Calu3 (cell line): ENCODE measurements at places on chromosomes 2 and 18. TPM values are rescaled to one million over a fixed set of nuclear protein-coding genes. Genes with fewer than 3 reads are reported as not detected.

The NDUFS1 gene
- 79.2 and 81.0 TPM in 2 replicates for total RNA-seq

The IL36RN gene
- 0.12 and 0.22 TPM in 2 replicates for total RNA-seq

The HOXD12 gene
- total RNA-seq: not detected in 2 replicates

The SLC19A3 gene
- 63.8 and 82.4 TPM in 2 replicates for total RNA-seq

The DAPL1 gene
- total RNA-seq: not detected in 2 replicates

The SLC9A2 gene
- total RNA-seq: 5.7 and 5.9 TPM in 2 replicates

The PLCL1 gene
- total RNA-seq: 0.07 TPM in 1 of 2 replicates, not detected in the other

The LOXHD1 gene
- total RNA-seq: not detected in 2 replicates

GRCh38 chr2:178976351-178976750 is 73.6 kb downstream of the CCDC141 start:
- DNase-seq: no peak

DNA sequence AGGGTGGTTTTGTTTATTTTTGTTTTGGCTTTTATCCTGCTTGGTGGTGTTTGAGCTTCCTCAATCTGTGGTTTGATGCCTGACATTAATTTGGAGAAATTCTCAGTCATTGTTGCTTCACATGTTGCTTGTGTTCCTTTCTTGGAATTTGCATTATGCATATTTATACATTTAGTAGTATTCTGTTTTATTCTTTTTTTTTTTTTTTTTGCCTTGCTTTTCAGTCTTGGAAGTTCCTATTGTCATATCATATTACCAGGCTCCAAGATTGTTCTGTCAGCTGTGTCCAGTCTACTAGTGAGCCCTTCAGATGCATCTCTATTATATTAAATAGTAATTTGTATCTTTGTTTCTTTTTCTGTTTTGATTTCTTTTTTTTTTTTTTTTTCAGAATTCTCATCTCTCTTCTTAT is 77.0 kb downstream of the EPC2 start:
- no peak for DNase-seq

DNA sequence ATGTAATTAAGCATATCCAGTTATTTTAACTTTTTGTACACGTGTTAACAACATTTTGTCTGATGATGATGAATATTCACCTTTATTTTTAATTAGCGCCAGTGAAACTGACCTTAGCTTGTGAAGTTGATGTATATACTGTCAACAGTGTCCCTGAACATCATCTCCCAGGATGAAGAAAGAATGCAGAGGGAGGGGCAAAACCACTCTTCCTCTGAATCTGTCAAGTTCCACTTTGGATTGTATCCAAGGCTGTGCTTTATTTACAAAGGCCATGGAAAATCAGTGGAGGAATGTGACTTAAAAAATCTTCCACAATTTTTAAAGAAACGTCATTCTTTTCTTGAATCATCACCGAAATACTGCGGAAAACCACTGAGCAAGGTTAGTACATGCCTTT is 4.5 kb upstream of the RMDN2 start:
- no peak for DNase-seq

DNA sequence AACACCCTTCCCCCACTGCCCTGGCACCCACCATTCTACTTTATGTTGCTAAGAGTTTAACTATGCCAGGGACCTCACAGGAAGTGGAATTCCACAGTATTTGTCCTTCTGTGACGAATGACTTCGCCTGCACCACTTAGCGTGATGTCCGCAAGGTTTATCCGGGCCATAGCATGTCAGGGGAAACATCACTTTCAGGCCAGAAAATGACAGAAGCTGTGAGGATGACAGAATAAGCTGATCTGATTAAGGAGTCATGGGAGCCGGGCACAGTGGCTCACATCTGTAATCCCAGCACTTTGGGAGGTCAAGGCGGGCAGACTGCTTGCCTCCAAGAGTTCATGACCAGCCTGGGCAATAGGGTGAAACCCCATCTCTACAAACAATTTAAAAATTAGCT is 248.8 kb downstream of the EIPR1 start:
- DNase-seq: no peak

DNA sequence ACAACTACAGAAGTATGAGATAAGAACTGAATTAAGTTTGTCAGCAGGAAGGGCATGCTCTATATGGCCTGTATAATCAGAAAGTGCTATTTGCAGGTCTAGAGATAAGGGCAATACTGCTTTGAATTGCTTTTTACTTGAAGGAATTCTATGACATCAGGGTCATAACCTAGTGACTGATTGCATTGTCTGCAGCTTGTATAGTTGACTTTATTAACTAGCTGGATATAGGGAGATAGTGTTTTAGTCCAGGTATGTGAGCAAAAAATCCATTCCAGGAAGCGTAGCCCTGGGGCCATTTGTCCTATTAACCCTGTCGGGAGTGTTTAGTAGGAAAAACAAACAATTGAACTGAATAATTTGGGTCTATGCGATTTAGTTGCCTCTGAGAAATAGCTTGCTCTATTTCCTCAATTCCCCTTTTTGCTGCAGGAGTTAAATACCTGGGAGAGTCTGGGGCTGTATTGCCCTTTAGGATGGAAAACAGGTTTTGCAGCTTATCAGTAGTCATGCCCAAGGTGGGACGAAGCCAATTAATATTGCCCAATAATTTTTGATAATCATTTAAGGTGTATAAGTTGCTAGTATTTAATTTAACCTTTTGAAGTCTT is 30.0 kb downstream of the HTR2B start:
- no peak for DNase-seq

DNA sequence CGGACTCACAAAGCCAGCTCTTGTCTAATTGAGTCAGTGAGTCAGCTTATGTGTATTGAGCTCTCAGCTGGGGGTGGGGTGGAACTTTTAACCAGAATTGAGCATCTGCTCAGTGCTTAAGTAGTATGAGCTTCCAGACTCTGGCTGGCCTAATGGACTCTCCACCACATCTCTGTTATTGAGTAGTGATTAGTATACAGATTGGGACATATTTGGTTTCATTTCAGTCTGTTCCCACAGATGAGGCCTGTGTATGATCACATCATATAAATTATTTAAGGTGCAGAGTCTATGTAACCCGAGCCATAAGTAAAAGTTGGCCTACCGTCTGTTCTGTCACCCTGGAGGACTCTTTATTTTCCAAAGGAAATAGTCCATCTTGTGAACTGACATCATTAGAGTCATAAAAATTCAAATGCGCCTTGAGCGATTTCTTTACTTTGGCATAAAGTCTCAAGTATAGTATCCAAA is 152.1 kb downstream of the THSD7B start:
- no peak for DNase-seq

DNA sequence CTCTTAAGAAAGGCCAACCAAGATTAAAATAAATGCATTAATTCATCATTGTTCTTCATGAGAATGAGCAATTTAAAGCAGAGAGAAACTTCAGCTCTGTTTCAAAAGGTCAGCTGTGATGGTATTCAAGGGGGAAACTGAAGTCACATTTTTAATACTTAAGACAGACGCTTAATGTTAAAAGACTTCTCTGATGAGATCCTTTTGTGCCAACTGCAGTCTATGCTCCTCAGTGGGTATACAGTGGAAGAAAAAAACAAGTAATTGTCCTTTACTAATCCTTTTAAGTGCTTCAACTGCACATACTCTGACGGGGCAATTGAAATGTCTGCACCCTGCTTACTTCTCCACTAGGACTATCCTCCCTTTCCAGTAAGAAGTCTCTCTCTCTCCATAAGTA is 309.7 kb downstream of the GULP1 start:
- no peak for DNase-seq

DNA sequence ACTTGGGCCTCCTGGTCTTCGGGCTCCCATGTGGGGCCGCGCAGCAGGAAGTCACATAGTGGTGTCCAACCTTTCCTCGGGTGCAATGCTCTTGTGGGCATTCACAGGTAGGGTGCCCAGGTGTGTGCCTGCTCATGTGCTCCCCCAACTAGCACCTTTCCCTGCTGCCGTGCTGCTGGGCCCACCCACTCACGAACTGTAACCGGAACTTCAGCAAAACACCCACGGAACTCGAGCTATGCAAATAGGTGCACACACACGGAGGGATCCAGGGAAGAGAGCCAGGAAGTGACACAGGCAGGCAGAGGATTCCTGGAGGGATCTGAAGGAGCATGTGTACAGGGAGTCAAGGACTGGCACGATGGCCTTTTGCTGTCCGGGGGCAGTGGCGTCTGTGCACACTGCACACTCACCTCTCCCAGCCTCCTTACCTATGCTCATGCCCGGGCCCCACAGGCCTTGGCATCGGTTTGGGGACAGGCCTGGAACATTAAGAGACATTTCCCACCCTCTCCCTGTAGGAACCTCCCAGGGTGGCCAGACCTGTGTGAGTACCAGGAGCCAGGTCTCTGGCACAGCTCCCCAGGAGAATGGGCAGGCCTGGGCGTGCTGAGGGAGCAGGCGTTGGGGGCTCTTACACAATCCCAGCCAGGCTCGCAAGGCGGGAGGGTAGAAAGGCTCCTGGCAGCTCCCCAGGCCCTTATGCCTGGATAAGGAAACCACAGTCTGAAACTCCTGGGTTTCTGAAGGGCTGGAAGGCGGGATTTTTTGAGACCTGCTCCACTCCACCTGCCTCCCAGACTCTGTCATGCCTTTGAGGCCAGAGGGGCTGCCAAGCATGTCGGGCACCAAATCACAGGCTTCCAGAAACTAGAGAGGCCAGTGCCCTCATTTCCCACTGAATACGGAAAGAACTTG is 6.6 kb upstream of the PTMA start:
- no peak for DNase-seq

GRCh38 chr2:74025971-74026612 is 41.4 kb downstream of the TET3 start:
- no peak for DNase-seq

DNA sequence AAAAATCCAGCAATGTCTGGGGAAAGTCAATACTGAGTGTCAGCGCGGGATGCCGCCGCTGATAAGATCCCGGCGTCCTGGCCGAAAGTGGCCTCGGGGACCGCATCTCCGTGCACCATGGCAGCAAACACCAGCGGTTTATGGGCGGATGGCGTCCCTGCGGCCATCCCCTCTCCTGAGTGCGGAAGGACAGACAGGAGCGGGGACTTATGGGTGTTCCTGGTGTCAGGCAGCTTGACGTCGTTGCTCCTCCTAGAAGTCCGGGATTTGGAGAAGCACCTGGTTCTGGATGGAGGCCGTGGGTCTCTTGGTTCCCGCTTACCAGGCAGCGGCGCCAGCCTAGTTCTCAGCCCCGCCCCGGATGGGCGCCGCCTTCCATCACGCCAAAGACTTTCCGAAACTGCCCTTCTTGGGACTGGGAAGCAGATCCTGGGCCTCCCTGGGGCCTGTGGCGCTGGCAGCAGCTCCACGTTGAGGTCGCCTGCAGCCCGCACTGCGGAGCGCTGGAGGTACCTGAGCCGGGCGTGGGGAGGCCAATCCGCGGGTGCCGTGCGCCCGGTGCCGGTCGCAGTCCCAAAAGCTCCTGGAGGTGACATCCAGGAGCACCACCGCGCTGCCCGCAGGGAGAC is 119.1 kb downstream of the CCDC74A start:
- DNase-seq: no peak

DNA sequence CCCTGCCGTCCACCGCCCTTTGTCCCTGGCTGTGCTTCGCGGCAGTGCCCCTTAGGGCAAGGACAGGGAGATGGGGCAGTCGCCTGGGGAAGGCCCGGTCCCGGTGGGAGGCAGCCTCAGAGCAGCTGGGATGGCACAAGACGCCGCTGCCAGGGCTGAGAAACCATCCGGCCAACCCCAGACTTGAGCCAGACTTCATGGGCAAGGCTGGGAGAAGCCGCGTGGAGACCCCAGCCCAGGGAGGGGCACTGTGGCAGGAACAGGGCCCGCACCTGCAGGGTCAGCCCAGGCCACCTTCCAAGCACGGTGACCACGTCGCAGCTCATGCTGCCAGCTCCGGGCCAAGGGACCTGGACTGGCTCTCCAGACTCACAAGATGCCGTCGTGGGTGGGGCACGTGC is 84.0 kb downstream of the NFATC1 start:
- DNase-seq: no peak

DNA sequence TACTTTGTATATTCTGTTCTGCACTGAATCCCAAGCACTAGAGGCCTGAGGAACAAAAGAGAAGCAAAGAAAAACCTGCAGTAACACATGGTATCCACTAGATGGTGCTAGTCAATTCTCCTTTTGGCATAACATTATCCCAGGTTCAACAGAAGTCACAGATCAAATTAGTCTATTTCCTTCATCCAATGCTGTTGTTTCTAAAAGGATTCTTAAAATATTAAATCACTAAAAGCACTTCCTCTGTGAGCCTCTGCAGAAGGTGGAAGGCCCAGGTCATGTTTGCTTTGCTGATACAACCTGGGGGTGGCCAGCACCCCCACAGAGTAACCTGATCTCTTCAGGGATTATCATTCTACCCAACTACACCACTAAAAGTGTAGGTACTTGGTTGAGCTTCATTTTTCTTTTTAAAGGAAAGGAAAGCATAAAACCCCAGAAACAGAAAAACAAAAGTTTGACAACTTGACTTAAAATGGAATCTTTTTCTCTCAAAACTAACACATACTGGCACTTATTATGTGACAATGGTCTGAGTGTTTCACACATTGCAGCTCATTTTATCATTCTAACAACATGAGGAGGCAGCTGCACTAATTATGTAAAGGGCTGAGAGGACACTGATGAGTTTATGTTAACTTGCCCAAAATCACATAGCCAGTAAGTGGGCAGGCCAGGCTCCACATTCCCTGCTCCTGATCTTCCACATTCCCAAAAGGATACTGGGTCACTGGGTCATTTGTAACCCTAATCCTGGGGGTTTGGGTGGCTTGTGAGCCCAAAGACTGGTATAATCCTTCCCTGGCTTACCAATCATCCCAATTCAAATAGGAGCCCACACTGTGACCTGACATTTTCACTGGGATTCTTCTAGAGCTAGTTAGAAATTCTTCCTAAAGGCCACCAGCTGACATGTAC is 66.8 kb upstream of the DNER start:
- DNase-seq: no peak

- no peak for DNase-seq
Measured at GRCh38 chr2:172489681-172490080, 62.3 kb downstream of the ITGA6 start.

DNA sequence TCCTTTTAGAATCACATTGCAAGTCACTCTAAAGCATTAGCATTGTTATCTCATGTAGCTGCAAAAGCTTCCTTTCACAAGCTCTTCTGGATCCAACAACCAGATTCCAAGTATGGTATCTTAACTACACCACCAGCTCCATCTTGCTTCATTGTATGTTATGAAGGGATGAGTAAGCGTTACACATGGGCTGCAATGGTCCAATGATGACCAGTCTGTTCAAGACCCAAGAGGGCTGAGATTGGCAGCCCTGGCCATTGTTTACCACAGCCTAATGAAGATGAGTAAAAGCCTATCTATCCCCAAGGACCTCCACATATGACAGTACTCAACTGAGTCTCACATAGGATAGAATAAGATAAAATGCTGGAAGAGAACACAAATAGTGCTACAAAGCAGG is 6.3 kb downstream of the CFLAR start:
- DNase-seq: no peak

DNA sequence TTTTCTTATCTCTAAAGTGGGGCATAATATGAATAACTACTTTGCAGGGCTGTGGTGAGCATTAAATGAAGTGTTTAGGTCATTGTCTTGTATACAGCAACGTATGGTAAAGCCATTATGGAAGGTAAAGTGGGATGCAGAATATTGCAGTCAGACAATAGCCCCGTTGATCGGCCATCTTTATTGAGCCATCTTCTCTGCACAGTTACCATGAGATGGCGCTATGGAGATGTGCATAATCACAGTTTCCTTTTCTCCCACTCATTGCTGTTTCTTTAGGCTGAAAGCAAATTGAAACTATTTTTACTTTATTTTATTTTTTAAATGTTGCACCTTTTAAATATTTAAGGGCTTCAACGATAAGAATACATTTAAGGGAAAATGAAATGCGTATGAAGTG is 108.9 kb downstream of the THSD7B start:
- peak; percentile 12 for DNase-seq
